ENCODE measurements at places on chromosomes 5 and 9.

DNA sequence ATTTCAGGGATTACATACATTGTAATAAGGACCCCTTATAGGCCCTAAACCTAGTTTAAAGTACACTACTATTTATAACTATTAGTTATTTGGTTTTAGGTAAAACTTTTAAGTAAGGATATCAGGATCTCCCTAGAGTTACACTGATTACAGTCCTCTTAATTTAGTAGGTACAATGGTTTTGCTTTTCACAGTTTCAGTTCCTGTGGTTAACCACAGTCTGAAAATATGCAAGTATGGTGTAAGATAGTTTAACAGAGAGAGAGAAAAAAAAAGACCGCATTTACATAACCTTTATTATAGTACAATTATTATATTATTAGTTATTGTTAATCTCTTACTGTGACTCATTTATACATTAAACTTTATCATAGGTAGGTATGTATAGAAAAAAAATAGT is 725.3 kb upstream of the PTPRD start:
- H3K36me3 ChIP-seq, result no peaks in the 10 kb centered on the region
- H3K4me1 ChIP-seq, result no peaks in the 10 kb centered on the region
- H3K4me3 ChIP-seq, result no peak overlapping the region
- H3K27me3 ChIP-seq, result no peaks in the 10 kb centered on the region

DNA sequence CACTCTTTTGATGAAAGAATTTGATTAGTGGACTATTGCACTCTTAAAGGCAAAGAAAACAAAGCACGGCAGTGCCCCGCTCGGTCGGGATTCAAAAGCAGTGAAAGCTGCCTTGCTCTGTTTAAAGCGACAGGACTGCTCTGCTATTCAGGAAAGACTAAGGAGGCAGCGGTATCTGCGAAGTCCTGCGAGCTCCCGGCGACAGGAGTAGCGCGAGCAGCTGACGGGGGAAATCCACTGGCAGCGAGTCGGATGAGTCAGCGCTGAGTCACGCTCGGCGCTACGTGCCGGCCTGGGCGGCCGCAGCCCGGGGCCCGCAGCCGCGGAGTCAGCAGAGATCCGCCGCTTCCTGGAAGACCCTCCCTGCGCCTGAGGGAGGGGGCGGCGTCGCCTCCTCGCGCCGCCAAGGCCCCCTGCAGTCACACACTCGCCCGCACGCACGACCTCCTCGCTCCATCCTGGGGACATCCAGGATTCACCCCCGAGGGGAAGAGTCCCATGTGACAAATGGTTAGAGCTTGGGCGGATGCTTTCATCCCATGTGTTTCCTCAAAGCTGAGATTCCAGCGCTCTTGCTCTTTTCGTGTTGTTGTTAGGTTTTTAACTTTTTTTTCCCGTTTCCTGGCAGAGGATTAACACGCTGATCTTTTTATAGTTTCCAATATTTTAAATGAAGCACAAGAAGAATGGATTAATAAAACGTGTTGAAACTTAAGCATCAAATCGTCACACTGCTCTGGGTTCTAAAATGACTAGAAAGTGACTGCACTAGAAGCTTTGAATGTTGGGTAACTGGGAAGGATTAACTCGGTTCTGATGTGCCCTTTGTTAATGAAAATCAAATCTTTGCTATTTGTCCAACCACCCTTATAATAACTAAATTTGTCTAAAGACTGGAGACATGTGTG is 102.5 kb downstream of the ARRDC3 start:
- H3K4me3 ChIP-seq, result peak overlapping the region; percentile 90
- peaks cover 3% of the 10 kb centered on the region for H3K27me3 ChIP-seq
- peaks cover 2% of the 10 kb centered on the region for H3K36me3 ChIP-seq
- H3K4me1 ChIP-seq, result peaks cover 15% of the 10 kb centered on the region

DNA sequence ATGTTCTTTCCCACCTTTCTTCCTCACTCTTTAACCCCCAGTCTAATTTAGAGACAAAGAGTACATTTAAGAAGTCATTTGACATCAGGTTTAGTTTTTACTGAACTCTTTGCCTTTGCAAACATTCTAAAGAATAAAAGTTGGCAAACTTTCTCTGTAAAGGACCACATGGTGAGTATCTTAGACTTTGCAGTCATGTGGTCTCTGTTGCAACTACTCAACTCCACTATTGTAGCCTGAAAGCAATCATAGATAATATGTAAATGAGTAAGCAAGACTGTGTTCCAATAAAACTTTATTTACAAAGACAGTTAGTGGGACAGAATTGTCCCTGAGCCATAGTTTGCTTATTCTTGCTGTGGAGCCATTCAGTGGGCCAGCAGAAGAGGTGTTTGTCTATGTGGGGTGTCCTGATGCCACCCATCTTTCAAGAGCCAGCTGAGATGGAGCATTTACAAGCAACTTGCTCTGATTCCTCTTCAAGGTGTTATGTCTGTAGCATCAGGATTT is 25.4 kb downstream of the ABLIM3 start:
- H3K4me1 ChIP-seq, result no peaks in the 10 kb centered on the region
- H3K4me3 ChIP-seq, result no peak overlapping the region
- no peak overlapping the region for H3K27ac ChIP-seq
- H3K36me3 ChIP-seq, result no peaks in the 10 kb centered on the region
- peaks cover 18% of the 10 kb centered on the region for H3K27me3 ChIP-seq

- no peaks in the 10 kb centered on the region for H3K4me1 ChIP-seq
- DNase-seq, result no peak
- no peak overlapping the region for H3K27ac ChIP-seq
- H3K4me3 ChIP-seq, result no peak overlapping the region
These were observed 1294.2 kb downstream of the EFNA5 start for GRCh38 chr5:106376522-106376921.

DNA sequence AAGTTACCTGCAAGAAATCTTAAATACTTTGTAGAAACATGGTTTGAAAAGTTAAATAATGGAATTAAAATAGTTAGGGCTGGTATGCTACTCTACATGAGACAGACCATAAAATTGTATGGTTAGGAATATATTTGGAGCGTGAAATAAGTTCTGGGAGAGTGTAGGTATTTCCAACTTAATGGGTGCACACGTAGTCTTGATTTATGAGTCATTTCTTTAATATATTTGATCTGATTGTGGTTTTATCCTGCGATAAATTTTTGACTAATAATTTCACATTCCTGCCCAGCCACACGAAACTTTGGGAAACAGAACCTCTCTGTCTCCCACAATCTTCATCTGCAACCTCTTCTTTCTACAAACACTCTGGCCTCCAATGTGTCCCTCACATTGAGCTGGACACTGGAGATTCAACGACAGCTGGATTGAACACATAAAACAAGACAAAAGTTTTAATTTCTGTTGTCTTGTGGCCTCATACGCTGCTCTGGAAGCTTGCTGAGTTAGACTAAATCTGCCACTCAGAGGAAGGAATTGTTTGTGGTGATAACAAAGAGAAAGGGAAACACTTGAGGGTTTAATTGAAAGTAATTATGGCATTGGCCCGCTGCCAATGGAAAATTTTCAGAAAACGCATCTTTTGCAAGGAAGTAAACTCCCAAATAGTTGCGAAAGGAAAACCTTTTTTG is 201.8 kb upstream of the ZNF608 start:
- no peak for DNase-seq
- no peaks in the 10 kb centered on the region for H3K36me3 ChIP-seq
- no peak overlapping the region for H3K27ac ChIP-seq
- no peaks in the 10 kb centered on the region for H3K27me3 ChIP-seq
- H3K4me1 ChIP-seq, result peaks cover 8% of the 10 kb centered on the region
- no peak overlapping the region for H3K4me3 ChIP-seq

DNA sequence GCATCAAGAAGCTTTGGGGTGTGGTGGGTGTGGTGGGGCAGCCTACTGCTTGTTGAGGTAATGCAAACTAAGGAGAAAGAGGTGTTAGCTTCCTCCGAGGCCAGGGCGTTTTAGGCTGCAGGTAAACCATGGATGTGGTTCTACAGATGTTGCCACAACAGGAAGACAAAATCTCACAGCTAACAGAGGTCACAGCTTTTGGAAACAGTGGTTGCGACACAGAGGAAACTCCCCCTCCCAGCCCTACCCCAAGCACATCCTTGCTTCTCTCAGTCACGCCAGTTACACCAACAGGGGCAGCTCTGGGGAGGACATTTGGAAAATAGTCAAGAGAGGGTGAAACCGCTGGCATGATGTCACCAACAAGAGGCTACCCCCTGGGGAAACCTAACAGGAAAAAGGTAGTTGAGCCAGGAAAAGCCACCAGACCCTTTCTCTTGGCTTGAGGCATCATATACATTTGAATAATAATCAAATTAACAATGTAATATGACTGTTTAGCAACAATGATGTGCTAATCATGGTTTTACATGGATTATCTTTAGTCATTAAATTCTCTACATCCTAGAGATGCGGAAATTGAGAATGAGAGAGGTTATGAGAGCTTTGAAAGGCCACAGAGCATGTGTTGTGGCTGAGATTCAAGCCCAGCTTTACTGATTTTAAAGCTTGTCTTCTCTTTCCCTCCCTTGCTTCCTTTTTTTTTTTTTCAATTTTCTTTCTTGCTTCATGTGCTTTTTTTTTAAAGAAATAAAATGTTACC is 82.2 kb upstream of the IL12B start:
- DNase-seq, result peak; percentile 16
- H3K36me3 ChIP-seq, result peaks cover 5% of the 10 kb centered on the region

- no peak overlapping the region for H3K27ac ChIP-seq
- H3K36me3 ChIP-seq, result no peaks in the 10 kb centered on the region
- peaks cover 3% of the 10 kb centered on the region for H3K27me3 ChIP-seq
- no peak overlapping the region for H3K4me3 ChIP-seq
These were observed 46.5 kb downstream of the RXRA start for GRCh38 chr9:134372581-134373267.

DNA sequence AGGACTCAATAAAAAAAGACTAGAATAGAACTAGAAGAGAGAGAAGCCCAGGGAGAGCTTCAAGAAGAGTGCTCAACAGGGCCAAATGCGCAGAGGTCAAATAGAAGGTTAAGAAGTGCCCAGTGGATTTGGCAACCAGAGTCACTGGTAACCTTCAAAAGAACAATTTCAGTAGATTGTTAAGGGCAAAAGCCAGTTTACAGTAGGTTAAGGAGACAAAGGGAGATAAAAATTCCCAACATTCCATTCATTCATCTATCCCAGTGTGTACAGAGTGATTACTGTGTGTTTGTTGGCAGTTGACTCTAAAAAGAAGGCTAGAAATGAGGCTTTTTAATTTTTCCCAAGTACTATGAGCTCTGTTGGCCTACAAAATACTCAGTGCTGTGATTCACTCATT is 69.4 kb downstream of the RIGI start:
- peaks cover 39% of the 10 kb centered on the region for H3K36me3 ChIP-seq
- H3K4me3 ChIP-seq, result no peak overlapping the region
- DNase-seq, result no peak
- no peaks in the 10 kb centered on the region for H3K4me1 ChIP-seq

DNA sequence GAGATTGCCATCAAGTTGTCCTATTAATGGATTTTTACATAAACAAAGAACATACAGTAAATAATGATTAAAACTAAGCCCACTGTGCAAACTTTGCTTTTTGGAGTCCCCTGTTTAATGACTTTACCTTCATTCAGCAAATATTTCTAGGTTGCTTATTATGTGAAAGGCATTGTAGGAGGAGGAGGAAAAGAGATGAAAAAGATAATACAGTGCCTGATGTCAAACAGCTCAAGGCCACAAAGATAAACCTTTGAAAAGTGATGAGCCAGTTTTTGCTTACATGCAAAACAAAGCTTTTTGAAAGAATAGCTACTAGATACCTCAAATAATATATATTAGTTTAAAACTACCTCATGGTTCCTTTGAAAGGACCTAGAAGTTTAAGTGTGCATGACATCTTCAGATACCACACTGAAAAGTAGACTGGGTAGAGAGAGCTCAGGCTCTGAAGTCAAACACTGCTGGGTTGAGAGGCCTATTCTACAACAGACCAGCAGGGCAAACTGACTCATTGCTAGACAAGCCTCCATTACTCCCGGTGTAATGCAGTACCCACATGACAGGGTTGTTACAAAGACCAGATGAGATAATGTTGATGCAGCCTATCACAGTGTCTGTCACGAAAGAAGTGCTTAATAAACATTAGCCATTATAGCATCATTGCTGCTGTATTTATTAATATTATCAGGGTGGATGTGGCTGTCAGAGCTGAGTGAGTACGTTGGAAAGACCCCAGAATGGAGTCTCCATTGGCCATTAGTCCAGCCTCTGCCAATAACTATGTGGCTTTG is 11.8 kb downstream of the DEPDC1B start:
- no peak overlapping the region for H3K27ac ChIP-seq
- no peak overlapping the region for H3K4me3 ChIP-seq
- H3K36me3 ChIP-seq, result no peaks in the 10 kb centered on the region
- no peaks in the 10 kb centered on the region for H3K27me3 ChIP-seq
- no peak for DNase-seq

- no peak for DNase-seq
- H3K27me3 ChIP-seq, result no peaks in the 10 kb centered on the region
- H3K36me3 ChIP-seq, result peaks cover 19% of the 10 kb centered on the region
- H3K4me1 ChIP-seq, result peaks cover 2% of the 10 kb centered on the region
- H3K4me3 ChIP-seq, result no peak overlapping the region
These were observed 61.0 kb downstream of the RALGPS1 start for GRCh38 chr9:126975327-126976220.

GRCh38 chr9:104725014-104725413 is 22.5 kb upstream of the NIPSNAP3A start:
- H3K27ac ChIP-seq, result no peak overlapping the region
- peaks cover 5% of the 10 kb centered on the region for H3K4me1 ChIP-seq
- DNase-seq, result no peak
- no peak overlapping the region for H3K4me3 ChIP-seq
- H3K27me3 ChIP-seq, result no peaks in the 10 kb centered on the region

DNA sequence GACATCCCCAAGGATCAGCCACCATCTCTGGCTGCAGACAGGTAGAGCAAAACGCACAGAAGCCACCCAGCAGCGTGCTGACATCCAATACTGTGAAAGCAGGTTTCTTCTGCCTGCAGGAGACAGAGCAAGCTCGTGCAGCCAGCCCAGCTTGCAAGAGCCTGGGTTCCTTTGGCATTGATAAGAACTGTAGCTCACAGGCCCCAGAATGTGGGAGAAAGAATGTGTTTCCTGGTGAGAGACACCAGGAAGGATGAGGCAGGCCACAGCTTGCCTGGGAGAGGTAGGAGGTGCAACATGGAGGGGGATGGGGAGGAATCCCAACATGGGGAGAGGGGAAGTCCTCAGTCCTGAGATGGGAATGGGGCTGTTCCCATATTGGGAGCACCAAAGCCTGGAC is 34.0 kb upstream of the ARAP3 start:
- no peak overlapping the region for H3K4me3 ChIP-seq
- H3K4me1 ChIP-seq, result no peaks in the 10 kb centered on the region
- no peak for DNase-seq
- peaks cover 4% of the 10 kb centered on the region for H3K27me3 ChIP-seq
- H3K27ac ChIP-seq, result no peak overlapping the region

DNA sequence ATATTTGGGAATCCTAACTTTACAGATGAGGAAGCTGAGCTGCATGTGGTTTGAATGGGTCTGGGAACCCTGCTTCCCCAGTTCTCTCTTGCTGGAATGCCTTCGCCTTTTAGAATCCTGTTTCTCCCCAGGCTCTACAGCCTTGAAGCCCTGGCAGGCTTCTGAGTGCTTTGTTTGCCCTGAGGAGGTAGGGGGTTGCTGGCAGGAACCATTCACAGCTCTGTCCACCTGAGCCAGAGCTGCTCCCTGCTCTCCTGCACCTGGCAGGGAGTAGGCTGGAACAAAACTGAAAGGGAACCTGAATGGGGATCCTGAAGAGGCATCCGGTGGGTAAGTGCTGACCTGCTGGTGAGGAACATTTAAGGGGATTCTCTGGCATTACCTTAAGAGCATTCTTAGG is 33.0 kb downstream of the KIF4B start:
- H3K36me3 ChIP-seq, result no peaks in the 10 kb centered on the region
- no peak overlapping the region for H3K4me3 ChIP-seq
- peaks cover 14% of the 10 kb centered on the region for H3K27me3 ChIP-seq
- H3K27ac ChIP-seq, result no peak overlapping the region
- DNase-seq, result no peak
- H3K4me1 ChIP-seq, result no peaks in the 10 kb centered on the region

All from memory B cell (primary cell).